T-cell (primary cell): ENCODE measurements at places on chromosomes 7 and 10.
A peak's percentile ranks its signal among the peaks of the same experiment; 100 is the strongest.

DNA sequence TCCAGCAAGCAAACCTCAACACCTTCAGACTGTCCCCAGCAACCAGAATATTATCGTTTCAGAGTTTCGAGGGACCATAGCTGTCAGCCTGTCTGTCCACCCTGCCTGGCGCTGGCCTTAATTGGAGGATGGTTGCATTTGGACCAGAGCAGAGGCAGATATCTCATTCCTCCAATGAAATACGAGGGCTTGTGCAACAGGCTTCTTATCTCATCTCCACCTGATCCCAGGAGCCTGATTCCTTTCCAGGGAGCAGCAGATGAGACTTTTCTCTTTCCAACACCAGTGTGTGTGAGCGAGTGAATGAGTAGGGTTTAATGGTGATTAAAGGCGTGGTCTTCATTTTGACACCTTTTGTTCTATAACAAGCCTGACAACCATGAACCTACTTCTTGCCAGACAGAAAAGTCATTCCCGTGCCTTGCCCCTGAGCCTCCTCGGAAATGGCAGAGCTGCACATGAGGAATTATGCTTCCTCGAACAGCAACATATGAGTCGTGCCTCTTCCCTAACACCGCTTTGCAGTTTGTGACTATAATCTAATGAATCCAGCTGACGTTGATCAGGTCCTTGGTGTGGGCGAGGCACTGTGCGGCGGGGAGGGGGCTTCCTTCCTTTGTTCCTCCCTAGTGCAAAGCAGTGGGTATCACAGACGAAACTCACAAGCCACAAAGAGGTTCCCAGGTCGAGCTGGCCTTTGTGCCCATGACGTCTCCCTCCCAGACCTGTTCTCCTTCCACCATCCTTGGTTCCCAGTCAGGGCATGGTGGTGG lies 147.4 kb downstream of the CUX1 start:
- no peak for DNase-seq
- no peaks in the 10 kb centered on the region for H3K36me3 ChIP-seq
- H3K4me3 ChIP-seq, result no peak overlapping the region
- no peaks in the 10 kb centered on the region for H3K4me1 ChIP-seq
- H3K27me3 ChIP-seq, result no peaks in the 10 kb centered on the region
- no peak overlapping the region for H3K27ac ChIP-seq

- H3K27me3 ChIP-seq, result peaks cover 95% of the 10 kb centered on the region
- H3K4me1 ChIP-seq, result peaks cover 71% of the 10 kb centered on the region
- H3K27ac ChIP-seq, result no peak overlapping the region
- no peak for DNase-seq
- H3K4me3 ChIP-seq, result peak overlapping the region; percentile 40
- no peaks in the 10 kb centered on the region for H3K36me3 ChIP-seq
These were observed 168.9 kb downstream of the NRF1 start for GRCh38 chr7:129780257-129780973.

GRCh38 chr10:129922598-129923123 lies 41.4 kb downstream of the EBF3 start:
- no peaks in the 10 kb centered on the region for H3K36me3 ChIP-seq
- H3K27me3 ChIP-seq, result peaks cover 16% of the 10 kb centered on the region
- no peak for DNase-seq
- H3K27ac ChIP-seq, result no peak overlapping the region

GRCh38 chr7:31419505-31420055 lies 79.1 kb upstream of the NEUROD6 start:
- no peak for DNase-seq
- no peaks in the 10 kb centered on the region for H3K4me1 ChIP-seq
- H3K36me3 ChIP-seq, result no peaks in the 10 kb centered on the region
